ENCODE measurements at places on chromosomes 7 and 10.

GRCh38 chr7:36547416-36547815 lies 157.8 kb downstream of the ANLN start:
- no peaks in the 10 kb centered on the region for H3K27me3 ChIP-seq
- no peak for DNase-seq
- no peaks in the 10 kb centered on the region for H3K4me1 ChIP-seq
- peak overlapping the region; percentile 49 for H3K27ac ChIP-seq
- no peak overlapping the region for H3K4me3 ChIP-seq
- H3K36me3 ChIP-seq = peaks cover 84% of the 10 kb centered on the region

- no peaks in the 10 kb centered on the region for H3K4me1 ChIP-seq
- H3K4me3 ChIP-seq = no peak overlapping the region
- no peak overlapping the region for H3K27ac ChIP-seq
- DNase-seq = no peak
Measured at GRCh38 chr10:44380829-44381600, 3.9 kb downstream of the CXCL12 start.

DNA sequence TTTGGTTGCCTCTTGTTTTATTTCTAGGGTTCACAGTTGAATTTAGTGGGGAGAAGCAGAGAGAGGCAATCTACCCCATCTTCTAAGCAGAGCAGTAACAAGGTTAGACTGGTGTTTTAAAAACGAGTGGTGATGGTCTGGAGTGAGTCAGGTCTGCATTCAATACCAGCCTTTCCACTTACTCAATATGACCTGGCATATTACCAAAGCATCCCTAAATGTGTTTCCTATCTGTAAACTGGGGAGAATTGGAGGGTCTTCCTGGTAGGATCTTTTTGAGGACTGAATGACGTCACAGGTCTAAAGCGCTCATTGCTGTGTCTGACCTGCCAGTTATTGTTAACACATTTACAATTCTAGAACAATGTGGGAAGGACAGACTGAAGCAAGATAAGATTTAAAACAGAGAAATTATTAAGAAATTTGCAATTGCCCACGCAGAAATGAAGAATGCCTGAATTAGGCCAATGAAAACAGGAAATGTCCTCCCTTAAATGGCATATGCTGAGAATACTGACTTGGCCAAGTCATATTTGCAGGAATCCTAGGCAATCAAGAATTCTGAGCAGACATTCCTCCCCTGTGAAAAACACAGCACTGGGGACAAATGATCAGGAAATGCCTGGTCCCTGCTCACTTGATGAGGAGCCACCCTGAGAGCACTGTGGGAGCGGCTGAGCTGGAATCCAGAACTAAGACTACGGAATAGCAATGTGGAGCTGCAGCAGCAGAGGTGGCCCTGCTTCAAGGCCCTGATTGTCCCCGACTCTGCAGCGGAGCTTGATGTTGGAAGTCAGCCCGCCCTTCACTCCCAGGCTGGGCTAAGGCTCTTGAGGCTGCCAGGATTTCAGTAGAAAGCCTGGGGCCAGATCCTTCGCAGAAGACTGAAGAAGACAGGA lies 184.5 kb upstream of the CXCL12 start:
- H3K4me1 ChIP-seq = no peaks in the 10 kb centered on the region
- H3K27me3 ChIP-seq = no peaks in the 10 kb centered on the region
- no peak overlapping the region for H3K27ac ChIP-seq
- H3K4me3 ChIP-seq = no peak overlapping the region
- no peaks in the 10 kb centered on the region for H3K36me3 ChIP-seq

- peaks cover 9% of the 10 kb centered on the region for H3K4me1 ChIP-seq
- H3K36me3 ChIP-seq = no peaks in the 10 kb centered on the region
- H3K4me3 ChIP-seq = no peak overlapping the region
- peak; percentile 9 for DNase-seq
- H3K27me3 ChIP-seq = no peaks in the 10 kb centered on the region
Measured at GRCh38 chr7:17184805-17185689, 113.4 kb upstream of the AHR start.

- H3K4me1 ChIP-seq = no peaks in the 10 kb centered on the region
- no peak overlapping the region for H3K27ac ChIP-seq
- DNase-seq = no peak
- no peak overlapping the region for H3K4me3 ChIP-seq
- H3K27me3 ChIP-seq = no peaks in the 10 kb centered on the region
Measured at GRCh38 chr7:65475040-65475726, 101.5 kb downstream of the ZNF92 start.

DNA sequence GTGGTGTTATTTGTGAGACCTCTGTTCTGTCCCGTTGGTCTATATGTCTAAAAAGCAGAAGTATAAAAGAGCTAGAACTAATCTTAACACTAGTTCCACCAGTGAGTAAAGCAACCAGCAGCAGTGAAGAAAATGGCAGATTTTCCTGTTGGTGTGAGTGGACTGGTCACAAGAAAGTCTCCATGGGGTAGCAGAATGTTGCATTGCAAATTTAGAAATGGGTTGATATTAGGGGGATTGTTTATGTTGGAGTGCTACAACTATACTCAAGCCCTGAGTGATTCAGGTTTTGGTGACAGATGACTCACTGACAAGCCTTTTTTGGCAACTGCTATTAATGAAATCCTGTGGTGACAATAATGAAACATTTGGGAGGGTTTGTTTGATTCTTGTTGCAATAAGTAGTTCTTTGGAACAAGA lies 5.6 kb downstream of the AVL9 start:
- H3K4me1 ChIP-seq = peaks cover 29% of the 10 kb centered on the region
- peak overlapping the region; percentile 72 for H3K27ac ChIP-seq
- no peaks in the 10 kb centered on the region for H3K27me3 ChIP-seq
- H3K4me3 ChIP-seq = peak overlapping the region; percentile 51
- no peaks in the 10 kb centered on the region for H3K36me3 ChIP-seq

DNA sequence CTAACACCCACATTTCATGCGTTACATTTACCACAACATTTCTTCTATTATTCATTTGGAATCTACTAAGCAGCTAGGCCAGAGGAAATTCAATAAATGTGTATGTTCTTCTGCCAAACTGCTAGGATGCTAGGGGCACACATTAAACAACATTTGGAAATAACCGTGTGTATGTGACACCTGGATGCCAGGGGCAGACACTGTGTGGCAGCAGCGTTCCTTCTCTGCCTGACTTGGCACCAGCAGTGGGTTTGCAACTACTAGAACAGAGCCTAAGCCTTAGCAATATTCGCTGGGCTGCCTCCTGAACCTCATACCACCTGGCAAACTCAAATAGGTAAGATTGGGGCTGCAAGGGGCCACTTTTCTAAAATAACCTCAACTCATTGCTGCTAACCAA lies 182.1 kb downstream of the CHCHD3 start:
- DNase-seq = no peak
- no peaks in the 10 kb centered on the region for H3K36me3 ChIP-seq
- H3K4me1 ChIP-seq = no peaks in the 10 kb centered on the region
- H3K27ac ChIP-seq = no peak overlapping the region

GRCh38 chr7:105799677-105800076 lies 76.7 kb downstream of the ATXN7L1 start:
- H3K4me3 ChIP-seq = no peak overlapping the region
- H3K27me3 ChIP-seq = no peaks in the 10 kb centered on the region
- H3K4me1 ChIP-seq = no peaks in the 10 kb centered on the region
- no peak overlapping the region for H3K27ac ChIP-seq
- H3K36me3 ChIP-seq = no peaks in the 10 kb centered on the region

GRCh38 chr10:113528876-113529275 lies 24.0 kb upstream of the HABP2 start:
- no peak overlapping the region for H3K27ac ChIP-seq
- no peak for DNase-seq

DNA sequence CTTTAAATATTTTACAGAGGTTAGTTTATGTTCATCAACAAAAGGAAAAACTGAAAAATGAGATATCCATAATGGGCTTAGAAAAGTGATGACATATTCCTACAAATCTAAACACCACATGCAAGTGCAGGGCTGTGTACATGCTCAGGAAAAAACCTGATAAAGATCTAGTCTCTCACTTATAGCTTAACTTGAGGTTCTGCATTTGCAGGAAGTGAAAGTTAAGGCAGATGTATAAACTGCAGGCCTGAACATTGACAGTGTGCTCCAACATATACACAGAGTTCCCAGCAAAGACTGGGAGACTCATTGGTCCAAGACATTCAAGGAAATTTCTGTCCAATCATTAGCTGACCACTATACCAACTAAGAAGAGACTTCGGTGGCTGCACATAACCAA lies 63.8 kb upstream of the RET start:
- H3K27ac ChIP-seq = no peak overlapping the region
- no peaks in the 10 kb centered on the region for H3K4me1 ChIP-seq
- H3K27me3 ChIP-seq = no peaks in the 10 kb centered on the region
- H3K4me3 ChIP-seq = no peak overlapping the region
- H3K36me3 ChIP-seq = no peaks in the 10 kb centered on the region

DNA sequence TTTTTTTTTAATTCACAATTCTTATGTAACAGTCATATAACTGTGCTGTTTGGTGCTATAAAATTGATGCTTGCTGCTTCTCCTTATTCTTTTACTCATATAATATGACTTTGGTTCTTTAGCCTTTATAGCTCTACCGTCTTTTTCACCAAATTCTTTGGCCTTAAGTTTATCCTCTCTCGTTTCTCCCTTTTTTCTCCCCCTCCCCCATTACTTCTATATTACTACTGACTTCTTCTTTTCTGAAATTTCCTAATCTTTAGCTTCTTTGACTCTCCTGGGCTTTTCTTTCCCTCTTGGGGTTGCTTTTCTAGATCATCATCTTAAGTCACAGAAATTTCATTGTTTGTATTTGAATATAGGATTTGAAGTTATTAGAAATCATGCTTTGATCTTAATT lies 3.8 kb downstream of the BCCIP start:
- no peaks in the 10 kb centered on the region for H3K27me3 ChIP-seq
- DNase-seq = no peak
- no peak overlapping the region for H3K4me3 ChIP-seq
- peaks cover 50% of the 10 kb centered on the region for H3K36me3 ChIP-seq

DNA sequence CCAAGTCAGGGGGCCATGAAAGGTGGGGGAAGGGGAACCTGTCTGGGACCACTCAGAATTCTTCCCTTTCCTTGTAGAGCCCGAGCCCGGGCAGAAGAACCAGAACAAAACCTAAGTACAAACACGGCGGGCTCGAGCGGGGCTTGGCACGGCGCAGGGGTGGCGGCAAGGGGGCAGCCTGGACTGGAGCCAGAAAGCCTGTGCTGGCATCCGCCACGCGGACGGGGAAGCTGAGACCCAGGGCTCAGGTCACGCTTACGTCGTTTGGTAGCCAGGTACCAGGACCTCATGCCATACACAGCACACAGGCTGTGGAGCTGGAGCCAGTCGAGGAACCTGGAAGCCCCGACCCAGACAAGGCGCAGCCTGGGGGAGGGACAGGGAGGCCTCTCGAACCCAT lies 6.6 kb upstream of the GPER1 start:
- H3K36me3 ChIP-seq = no peaks in the 10 kb centered on the region
- H3K4me1 ChIP-seq = peaks cover 1% of the 10 kb centered on the region
- DNase-seq = no peak

DNA sequence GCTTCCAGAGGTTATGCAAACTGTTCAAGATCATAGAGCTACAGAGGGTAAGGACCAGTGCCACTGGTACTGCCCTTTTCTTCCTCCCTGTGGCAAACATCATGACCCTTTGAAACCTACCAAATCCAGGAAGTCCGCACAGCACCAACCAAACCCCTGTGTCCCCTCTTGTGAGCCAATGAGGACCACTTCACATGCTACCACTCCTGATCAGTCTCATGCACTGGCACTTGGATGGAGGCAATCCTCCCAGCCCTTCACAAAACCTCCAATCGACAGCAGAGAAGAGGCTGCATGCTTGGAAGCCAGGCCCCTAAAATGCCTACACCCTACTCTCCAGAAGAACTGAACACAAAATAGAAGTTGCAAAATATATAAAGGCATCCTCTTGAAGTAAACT lies 248.0 kb downstream of the TNS3 start:
- H3K36me3 ChIP-seq = peaks cover 100% of the 10 kb centered on the region
- no peak for DNase-seq
- H3K27ac ChIP-seq = no peak overlapping the region
- H3K27me3 ChIP-seq = no peaks in the 10 kb centered on the region
- no peaks in the 10 kb centered on the region for H3K4me1 ChIP-seq
- H3K4me3 ChIP-seq = no peak overlapping the region

GRCh38 chr7:44172352-44172751 lies 16.9 kb downstream of the GCK start:
- H3K4me3 ChIP-seq = no peak overlapping the region
- H3K27me3 ChIP-seq = no peaks in the 10 kb centered on the region
- H3K4me1 ChIP-seq = no peaks in the 10 kb centered on the region
- H3K27ac ChIP-seq = no peak overlapping the region
- DNase-seq = no peak
- H3K36me3 ChIP-seq = no peaks in the 10 kb centered on the region

Measured in CD14-positive monocyte (primary cell).